ENCODE measurements at places on chromosomes 2 and 18. TPM values are rescaled to one million over a fixed set of nuclear protein-coding genes. Genes with fewer than 3 reads are reported as not detected.

Gene LYPD6
- 10.7 TPM for total RNA-seq

Gene REG3A
- not detected for total RNA-seq

Gene STON1
- total RNA-seq, result 0.43 TPM

Gene UGT1A3
- total RNA-seq, result not detected

Gene RTP5
- total RNA-seq, result not detected

Gene MBOAT2
- total RNA-seq, result 51.1 TPM

Gene ID2
- 293 TPM for total RNA-seq

Gene FAM237A
- total RNA-seq, result not detected

Gene RAX
- total RNA-seq, result not detected

Gene DNAJC5G
- not detected for total RNA-seq

Gene HK2
- total RNA-seq, result 11.3 TPM
